ENCODE measurements at places on chromosomes 1 and 21.

GRCh38 chr1:221979444-221980032 lies 237.6 kb upstream of the DUSP10 start:
- DNase-seq: peak; percentile 12

- DNase-seq: no peak
Measured at GRCh38 chr1:241250465-241250864, 106.5 kb downstream of the RGS7 start.

- DNase-seq: no peak
Measured at GRCh38 chr1:14912839-14913481, 240.6 kb upstream of the TMEM51 start.

GRCh38 chr1:110600716-110601115 lies 5.4 kb downstream of the KCNA2 start:
- DNase-seq: no peak

- no peak for DNase-seq
Measured at GRCh38 chr1:229197265-229197585, 73.7 kb upstream of the RAB4A start.

DNA sequence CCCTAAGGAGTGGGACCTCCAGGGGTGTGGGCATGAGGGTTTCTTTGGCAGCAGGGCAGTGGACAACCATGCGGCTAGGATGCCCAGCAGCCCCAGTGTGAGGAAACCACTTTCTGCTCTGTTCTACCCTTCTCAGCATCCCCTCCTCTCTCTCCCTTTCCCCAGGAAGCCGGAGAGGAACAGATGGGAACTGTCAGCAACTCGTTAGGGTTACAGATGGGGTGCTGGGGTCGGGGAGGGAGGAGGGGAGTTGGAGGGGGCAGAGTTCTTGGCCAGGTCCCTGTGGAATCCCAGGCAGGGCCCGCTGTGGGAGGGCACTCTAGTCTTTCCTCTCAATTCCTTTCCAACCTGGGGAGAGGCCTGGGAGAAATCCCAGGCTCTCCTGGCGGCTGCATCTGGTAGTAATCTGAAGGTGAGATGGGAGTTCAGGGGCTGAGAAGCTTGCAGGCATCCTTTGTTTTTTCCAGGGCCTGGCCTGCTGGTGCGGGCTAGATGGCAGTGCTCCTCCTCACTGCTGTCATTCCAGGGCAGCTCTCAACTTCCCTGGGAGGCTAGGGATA lies 93.9 kb upstream of the CSF3R start:
- DNase-seq: no peak

DNA sequence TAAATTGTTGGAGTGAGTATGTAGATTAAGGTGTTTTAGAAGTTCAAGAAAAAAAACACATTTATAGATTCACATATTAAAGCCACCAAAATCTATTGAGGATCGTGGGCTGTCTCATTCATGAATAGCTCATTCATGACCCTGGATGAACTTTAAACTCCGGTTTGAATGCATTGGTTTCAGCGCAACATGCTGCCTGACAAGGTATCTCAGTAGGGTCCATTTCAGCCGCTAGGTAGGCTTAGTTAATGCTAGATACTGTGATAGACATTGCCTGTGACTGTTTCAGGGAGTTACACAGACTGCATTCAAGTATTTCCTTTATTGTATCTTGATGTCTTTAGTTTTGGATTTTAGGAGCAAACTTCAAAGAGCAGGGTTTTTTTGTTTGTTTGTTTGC lies 140.5 kb upstream of the POGK start:
- peak; percentile 33 for DNase-seq

DNA sequence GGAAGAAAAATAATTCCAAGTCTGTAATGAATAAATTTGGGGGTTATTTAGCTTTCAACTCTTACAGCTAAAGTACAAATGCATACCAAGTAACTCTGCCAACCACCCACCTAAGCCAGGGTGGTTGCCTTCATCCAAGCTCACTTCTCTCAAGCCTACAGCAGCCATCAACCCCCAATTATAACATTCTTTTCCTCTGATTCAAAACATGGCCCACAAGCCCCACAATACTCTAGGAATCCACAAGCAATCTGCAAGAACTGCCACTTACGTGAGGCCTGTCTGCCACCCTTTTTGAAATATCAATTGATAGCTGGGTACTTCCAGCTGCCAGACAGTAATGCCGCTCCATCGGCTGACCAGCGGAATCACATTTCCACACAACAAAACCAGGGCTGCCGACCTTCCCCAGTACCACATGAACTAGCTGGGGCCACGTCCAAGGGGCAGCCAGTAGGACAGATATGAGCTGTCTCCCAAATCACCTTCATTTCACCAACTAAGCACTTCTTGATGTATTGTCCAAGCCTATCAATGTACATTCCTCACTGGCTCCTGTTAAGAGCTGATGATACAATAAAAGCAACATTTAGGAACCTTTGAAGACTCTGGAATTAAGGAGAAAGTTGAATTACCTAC lies 3.2 kb downstream of the LBR start:
- no peak for DNase-seq

GRCh38 chr21:31130821-31131220 lies 92.5 kb upstream of the KRTAP19-8 start:
- DNase-seq: no peak

- no peak for DNase-seq
Measured at GRCh38 chr1:245878585-245878984, 628.5 kb downstream of the SMYD3 start.

- no peak for DNase-seq
Measured at GRCh38 chr21:41621513-41621912, 113.6 kb upstream of the TMPRSS2 start.

DNA sequence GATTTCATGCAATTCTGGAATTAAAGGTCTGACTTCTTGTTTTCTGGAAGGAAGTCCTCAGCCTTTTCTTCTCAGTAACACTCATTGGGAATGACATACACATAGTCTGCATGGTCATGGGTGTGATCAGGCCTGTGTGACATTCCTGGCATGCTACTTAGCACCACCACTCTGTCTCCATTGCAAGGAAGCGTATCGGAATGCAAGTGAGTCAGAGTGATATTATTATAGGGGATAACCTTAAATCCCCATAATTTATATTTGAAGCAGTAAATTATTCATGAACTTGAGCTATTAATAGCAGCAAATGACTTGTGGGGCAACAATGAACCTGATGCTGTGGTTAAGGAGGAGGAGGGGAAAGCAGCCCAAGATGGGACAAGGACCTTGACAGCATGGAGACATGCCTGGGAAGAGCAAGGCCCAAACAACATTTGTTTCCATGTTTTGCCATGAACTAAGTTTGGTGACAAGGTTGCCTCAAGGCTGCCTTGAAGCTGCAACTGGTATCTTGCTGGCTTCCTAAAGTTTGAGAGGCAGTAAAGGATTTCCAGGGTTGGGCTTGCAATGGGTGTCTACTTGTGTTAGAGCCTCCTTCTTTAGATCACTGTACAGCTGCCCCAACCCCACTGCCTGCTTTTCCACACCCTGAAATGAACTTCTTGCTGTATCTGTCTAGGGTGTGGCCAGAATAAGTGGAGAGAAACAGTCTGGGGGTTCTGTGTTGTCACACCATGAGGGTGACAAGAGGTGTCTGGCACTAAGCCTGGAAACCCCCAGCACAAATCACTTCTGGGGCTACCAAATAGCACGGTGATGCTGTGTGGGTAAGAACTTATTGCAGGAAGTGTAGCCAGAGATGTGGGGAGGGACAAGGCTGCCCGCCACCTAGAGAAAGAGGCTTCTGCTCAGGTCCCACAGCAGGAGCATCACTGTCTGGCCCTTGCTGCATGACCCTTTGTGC lies 4.6 kb downstream of the MAB21L3 start:
- no peak for DNase-seq

DNA sequence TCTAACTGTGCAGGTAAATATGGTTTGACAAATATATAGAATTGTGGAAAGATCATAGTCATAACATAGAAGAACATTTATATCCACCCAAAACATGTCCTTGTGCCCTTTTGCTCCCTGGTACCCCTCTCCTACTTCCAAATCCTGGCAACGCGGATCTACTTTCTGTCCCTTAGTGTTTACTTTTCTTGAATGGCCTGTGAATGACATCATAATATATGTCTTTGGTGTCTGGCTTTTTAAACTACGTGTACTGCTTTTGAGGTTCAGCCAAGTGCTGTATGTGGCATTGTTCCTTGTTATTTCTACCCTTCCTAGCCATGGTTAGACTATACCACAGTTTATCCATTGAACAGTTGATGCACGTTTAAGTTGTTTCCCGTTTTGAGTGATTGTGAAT lies 155.6 kb downstream of the SDCCAG8 start:
- DNase-seq: no peak

DNA sequence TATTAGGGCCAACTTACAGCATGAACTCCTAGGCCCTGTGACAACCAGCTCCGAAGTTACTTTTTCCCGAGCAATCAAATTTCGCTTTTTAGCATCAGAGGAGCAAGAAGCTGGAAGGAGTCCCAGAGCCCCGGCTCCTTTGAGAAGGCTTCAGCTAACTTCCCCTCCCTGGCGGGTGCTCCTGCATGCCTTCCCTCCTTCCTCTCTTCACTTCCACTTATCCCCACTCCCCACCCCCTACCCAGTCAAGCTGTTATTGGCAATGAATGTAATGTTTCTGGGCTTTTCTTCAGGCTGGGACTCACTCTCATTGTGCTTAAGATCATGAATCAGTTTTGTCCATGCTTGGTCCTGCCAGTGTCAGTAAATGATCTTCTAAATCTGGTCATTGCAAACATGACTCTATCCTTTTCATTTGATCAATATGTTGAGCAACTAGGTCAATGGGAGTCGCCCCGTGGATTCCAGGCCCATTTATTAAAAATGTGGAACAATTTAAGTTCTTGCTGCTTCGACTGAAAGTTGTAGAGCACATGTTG lies 94.5 kb upstream of the TSPAN2 start:
- no peak for DNase-seq

- no peak for DNase-seq
Measured at GRCh38 chr1:26083208-26083607, 15.8 kb upstream of the TRIM63 start.

DNA sequence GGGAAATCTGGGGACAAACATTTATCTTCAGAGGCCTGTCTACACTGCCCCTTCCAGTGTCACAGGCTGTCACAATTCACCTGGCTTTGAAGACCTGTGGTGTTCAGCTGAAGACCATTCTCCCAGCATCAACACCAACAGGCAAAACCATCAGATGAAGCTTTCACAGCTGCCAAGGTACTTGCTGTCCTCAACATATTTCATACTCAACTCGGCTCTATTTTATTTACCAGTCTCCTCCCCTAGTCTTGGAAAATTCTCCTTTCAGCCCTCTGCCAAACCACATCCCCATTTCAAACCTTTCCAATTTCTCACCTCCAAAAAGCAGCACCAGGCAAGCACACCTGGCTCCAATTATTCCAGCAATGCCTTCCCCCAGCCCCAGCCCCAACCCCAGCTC lies 108.8 kb downstream of the TGFBR3 start:
- no peak for DNase-seq

DNA sequence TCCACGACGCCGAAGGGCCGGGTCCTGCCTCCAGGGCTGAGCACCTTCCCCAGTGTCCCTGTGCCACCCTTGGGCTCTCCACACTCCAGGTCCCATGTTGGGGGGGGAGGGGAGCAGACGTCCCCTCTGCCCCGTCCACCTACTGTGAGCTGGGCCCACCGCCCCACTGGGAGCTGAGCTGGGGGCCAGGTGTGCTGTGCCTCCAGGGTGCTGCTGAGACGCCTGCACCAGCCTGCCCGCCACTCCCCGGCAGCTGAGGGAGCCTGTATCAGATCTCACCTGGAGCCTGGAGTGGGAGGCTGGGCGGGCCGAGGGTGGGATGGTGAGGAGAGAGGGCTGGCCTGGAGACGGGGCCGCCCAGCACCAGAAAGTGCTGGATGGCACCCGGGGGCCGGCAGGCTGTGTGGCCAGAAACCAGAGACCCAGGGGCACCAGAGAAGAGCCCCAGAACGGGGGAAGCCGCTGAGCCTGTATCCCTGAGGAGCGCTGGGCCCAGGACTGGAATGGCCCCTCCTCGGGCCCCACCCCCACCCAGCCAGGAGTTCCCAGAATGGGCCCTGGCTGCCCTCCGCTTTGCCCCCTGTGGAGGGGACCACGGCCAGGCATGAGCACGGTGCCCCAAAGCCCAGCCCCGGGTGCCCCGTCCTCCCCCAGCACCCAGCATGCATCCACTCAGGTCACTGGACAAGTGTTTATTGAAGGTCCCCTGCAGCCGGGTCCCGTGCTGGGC lies 3.4 kb downstream of the TNFRSF18 start:
- no peak for DNase-seq

GRCh38 chr1:165287781-165288180 lies 68.7 kb downstream of the LMX1A start:
- no peak for DNase-seq

GRCh38 chr1:183567584-183567983 lies 22.7 kb downstream of the NCF2 start:
- no peak for DNase-seq

DNA sequence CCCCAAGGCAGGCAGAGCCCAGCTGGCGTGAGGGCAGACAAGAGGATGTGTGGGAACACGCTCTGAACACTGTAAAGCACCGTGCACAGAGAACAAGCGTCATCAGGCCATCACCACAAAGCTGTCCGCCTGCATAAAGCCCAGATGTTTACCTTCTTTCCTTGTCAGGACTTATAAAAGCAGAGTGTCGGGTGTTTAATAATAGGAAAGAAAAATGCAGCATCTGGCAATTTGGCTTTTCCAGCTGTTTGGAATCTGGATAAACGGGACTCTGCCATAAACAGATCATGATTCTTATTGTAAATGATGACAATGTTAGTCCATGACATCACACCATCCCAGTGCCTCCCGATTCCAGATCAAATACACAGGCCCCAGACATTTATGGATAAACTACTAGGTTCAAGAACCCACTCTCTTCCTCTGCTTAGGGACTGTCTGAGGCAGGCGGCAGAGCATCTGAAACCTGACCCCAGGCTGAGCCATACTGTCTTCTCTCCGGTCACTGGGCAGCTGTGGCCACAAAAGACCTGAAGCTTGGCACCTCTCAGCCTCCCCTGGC lies 4.2 kb downstream of the GLIS1 start:
- no peak for DNase-seq

DNA sequence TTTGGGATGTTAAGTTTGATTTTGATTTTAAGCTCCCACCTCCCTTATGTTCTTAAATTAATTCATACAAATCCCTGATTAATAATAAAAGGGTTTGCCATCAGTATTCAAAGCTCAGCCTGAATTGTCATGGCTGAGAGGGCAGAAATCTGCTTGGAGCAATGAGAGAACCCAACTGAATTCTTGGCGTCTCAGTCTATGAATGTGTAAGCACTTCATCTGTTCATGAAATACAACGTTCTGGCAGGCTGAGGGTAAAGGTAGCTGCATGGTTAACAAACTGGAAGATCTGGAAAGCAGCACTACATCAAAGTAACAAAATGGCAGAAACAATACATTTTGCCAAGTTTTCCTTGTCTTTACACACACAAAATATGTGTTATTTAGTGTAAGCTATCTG lies 95.3 kb downstream of the ACBD6 start:
- DNase-seq: no peak

DNA sequence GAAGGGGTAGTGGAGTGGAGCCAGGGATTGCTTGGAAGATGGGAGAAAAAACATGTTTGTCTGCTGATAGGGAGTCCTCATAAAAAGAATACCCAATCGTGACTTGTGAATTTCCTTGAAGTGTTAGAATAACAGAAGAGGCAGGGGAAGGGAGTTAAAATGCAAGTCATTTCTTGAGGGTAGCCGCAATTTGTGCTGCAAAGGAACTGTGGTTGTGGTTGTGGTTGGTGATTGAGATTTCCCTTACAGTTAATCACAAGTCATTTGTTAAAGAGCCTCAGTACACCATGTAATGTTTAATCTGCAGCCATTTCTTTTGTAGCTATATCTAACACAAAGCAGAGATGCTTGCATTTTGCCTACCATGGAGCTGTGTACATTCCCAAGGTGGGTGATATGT lies 38.5 kb upstream of the EGLN1 start:
- DNase-seq: no peak
